ENCODE measurements at places on chromosomes 1 and 21. TPM values are rescaled to one million over a fixed set of nuclear protein-coding genes. Genes with fewer than 3 reads are reported as not detected.
A peak's percentile ranks its signal among the peaks of the same experiment; 100 is the strongest.

DNA sequence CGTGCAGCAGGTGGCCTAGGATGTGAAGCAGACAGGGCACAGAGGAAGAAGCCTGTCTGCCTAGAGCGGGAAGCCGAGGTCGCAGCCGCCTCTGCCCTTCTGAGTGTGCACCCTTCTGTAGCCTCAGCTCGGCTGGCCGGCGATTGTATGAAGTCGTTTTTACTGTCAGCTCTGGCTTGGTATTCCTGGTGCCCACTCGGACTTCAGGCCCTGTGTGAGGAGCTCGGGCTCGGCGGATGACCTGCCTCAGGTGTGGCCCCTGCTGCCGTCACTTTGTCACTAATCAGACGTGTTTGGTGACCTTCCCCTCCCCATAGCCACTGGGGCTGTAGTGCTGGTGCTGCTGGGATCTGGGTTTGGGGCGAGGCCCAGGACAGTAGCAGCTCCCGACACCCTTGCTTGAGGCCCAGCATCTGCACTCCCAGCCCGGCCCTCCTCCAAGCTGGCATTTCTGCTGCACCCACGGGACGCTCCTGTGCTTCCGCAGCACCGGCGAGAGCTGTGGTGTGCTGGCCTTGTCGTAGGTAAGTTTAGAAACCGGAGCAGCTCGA is 18.1 kb downstream of the SLX9 start:
- no peak for DNase-seq

GRCh38 chr1:55547405-55547804 is 332.2 kb upstream of the USP24 start:
- DNase-seq = peak; percentile 72

- DNase-seq = no peak
Observed at GRCh38 chr1:92480200-92480812, 6.4 kb downstream of the GFI1 start.

- DNase-seq = no peak
Observed at GRCh38 chr1:35386959-35387358, 118.5 kb downstream of the ZMYM4 start.

DNA sequence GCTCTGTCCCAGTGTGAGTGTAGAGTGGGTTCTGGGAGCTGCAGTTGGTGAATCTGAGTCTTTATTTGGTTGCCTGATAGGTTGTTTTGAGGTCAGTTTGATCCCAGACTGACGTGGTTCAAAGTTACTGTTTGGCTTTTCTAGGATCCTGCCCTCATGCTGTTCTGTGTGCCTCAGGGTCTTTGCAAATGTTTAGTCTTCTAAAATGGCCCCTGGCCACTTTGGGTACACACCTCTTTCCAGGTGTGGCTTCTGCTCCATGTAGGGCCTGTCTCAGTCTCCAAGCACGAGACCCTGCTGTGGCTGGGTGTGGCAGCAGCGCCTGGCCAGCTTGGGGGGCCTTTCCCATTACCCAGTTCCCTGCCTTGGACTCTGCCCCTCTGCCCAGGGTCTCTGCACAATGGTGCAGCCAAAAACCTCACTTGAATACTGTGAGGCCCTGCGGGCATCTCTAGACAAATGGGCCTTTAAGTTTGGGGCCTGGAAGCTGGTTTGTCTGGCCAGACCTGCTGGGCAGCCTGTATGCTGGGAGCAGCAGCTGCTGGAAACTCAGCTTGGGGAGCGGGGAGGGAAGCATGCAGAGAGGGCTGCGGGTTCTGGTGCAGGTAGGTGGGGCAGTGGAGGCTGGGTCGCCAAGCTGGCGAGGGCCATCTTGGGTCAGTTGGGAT is 5.6 kb downstream of the PTPRF start:
- no peak for DNase-seq

GRCh38 chr1:10724052-10724494 is 72.4 kb downstream of the CASZ1 start:
- DNase-seq = peak; percentile 71

DNA sequence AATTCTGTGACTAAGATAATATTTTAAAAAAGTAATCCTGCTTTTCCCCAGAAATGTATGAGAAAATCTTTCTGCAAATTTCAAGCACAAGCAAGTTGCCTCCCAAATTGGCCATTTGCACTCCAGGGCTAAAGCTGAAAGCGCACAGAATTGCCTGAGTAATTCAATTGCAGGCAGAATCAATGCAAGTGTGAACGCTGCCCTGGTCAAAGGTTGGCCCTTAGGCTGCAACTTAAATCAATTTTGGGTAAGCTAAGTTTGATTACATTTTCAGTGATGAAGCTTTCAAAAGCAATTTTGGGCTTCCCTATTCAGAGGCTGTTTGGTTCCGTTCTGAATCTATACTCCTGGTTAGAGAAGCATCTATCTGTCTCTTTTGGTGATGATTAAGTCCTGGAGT is 501.8 kb upstream of the ZRANB2 start:
- DNase-seq = no peak

- DNase-seq = no peak
Observed at GRCh38 chr1:7941437-7941793, 776 bp upstream of the TNFRSF9 start.

- DNase-seq = no peak
Observed at GRCh38 chr1:178354816-178355215, 141.9 kb downstream of the CLEC20A start.

DNA sequence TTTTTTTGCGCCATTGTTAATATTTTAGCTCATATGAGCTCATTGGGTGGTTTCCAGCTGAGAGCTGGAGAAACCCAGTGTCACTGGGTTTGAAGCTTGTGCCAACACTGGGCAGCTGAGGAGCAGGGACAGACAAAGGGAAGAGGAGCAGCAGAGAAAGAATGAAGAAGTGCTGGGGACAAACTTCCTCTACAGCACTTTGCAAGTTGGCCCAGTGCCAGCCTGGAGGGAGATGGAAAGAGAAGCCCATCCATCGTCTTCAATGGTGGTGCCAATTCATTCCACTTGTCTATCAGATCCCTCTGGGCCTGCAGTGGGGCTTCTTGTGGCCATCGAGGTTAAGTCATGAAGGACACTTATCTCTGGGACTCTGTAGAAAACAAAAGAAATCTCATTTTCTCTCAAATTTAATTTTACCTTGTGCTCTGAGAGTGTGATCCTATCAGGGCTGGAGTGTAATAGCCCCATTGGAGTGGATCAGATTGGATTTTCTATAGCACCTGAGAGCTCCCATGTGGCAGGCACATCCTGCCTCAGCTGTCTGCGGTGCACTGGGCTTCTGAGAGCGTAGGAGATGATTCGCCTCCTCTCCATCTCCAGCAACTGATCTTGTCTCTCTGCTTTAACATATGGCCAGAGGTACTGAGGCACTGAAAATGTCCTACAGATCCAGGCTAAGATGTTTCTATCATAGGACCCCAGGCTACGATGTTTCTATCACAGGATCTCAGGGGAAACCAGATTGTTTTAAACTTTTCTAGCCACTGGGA is 114.7 kb downstream of the TNR start:
- DNase-seq = peak; percentile 36

DNA sequence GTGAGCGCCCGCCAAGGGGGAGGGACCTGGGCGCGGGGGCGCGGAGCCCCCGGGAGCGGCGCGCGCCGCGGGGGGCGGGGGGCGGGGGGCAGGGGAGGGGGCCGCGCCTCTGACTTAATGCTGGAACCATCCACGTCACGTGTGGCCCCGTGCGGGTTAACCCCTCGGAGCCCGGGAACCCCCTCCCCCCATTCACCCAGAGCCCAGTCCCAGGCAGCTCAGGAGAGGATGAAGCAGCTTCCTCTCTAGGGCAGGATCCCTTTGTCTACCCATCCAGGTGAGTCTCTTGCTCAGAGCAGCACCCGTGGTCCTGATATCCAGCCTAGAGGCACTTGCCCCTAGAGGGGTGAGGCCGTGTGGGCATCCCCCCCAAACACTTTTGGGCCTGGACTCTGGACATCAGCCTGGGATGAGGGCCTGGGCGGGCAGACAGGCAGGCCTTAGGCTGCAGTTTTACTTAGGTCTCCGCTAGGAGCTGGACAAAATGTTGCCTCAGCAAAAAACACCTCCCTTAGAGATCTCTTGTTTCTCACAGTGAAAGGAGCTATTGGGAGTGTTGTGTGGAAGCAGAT is at the start of gene ALX3:
ALX3 (minus strand) TSS at position 2 of the 572 bp plus-strand sequence. CDS start 60 bp downstream, outside the sequence.
- DNase-seq = no peak

- DNase-seq = peak; percentile 73
Observed at GRCh38 chr1:205294175-205294917, 27.2 kb downstream of the NUAK2 start.

Gene FAM131C
- 0.09 TPM for total RNA-seq

Gene TMEM269
- total RNA-seq = 0.18 TPM

Gene CFAP141
- not detected for total RNA-seq

Gene PRDM16
- total RNA-seq = 0.66 TPM

Gene PTTG1IP
- total RNA-seq = 127 TPM

Gene KISS1
- 5.6 TPM for total RNA-seq
